Inflammatory macrophage treated with lipopolysaccharide for 4 hours (primary cell): ENCODE measurements at places on chromosomes 7 and 10.

GRCh38 chr10:69087590-69088470 is at the start of gene SRGN:
SRGN (plus strand) TSS chr10:69088103; CDS start chr10:69088158, 55 bp downstream.
- peak; percentile 99 for DNase-seq

GRCh38 chr10:31188792-31189406 is 130.1 kb upstream of the ZEB1 start:
- no peak for DNase-seq

DNA sequence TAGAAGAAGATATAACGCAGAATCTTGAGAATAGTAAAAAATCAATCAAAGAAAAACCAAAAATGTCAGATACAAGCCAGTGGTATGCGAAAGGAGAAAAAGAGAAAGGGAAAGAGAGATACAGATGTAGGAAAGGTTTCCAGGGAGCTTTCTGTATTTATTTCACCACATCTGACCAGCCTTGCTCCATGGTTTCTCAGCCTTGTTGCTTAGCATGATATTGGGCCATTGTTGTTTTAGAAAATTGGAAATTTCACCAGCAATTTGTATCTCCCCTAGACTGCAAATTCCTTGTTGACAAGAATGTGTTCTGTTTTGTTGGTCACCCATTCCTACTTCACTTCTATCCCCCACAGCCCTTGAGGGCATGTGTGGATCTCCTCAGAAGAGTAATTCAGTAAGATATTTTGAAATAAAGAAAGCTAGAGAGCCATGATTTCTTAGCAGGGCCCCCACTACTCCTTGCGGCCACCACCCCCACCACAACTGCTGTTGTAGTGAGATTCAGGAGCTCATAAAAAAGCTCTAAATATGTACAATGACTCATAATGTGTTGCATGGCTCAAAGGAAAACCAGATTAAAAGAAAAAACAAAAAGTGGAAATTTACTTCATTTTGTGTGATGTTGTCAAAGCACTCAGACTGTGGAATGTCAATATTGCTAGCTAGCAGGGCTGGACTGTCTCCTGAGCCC is 138.7 kb downstream of the CHRM2 start:
- DNase-seq: no peak

DNA sequence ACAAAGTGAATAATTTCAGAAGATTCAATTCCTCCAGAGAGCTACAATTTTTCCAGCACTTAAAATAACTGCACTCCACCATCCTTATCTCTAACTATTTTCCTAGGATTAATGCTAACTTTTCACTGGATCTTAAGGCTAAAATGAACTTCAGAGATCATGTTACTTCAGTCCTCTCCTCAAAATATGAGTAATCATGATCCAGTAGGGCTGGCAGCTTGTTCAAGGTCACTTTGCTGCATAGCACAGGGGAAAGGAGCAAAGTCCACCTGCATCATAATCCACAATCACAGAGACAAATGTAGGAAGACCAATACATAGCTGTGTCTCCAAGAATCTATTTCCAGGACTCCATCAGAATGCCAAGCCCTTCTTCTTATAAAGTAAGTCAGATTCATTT is 150.3 kb downstream of the LRRTM3 start:
- DNase-seq: no peak

DNA sequence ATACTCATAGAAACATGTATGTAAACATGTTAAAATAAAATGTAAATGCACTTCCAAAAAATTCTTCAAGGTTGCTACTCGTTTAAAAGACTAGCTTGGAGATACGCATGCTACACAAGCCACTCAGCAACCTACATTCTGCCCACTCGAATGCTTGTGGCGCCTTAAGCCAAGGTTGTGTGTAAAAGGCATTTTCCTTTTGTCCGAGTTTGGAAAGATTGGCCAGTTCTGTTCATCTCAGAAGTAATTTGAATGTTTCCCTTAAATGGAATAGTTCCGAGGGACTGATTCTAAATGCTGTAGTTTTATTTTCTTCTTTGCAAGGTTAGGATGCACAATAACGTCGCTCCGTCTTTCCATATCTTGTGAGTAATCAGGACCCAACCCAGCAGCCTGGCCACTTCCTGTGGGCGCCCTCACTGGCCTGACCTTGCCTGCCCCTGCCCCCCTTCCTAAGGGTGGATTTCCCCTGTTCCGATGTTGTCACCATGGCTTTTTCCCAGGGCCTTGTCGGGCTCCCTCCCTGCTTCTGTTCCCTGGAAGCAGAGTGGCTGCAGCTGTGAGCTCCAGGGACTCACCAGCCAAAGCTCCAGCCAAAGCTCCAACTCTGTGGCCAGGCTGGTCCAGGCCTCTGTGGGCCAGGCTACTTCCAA is 70.6 kb downstream of the PTPRE start:
- peak; percentile 92 for DNase-seq

DNA sequence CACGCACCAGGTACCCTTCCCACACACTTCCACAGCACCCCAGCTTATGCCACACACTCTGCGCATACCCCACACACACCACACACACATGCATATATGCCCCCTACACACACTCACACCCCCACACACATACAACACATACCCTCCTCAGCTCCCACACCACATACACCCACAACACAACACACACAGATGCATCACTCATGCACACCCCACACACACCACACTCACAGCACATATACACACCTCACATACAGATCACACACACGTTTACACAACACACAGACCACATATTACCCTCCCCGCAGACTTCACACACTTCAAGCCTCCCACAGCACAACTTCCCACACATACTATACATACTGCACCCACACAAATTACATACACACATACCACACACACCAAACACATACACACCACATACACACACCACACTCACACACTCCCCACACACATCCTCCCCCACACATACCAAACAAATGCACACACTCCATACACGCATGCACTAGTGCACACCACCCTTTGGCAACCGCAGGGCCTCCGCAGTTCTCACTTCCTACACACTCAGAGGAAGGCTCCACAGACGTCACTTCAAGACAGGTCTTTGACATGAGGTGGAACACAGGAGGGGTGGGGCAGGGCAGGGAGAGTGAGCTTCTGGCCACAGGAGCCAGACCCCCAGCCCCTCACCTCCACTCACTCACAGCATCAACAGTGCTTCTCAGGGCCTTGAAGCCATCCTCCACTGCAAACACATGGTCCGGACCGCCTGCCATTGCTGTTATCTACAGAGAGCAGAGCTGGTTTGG is 18.5 kb upstream of the ANTXRL start:
- DNase-seq: no peak

- DNase-seq: no peak
These were observed at the start of gene TMEM225B for GRCh38 chr7:99597762-99598501. TMEM225B (plus strand) TSS chr7:99598267; CDS start chr7:99604389, 6,122 bp downstream.

GRCh38 chr7:37234928-37235327 is 213.7 kb downstream of the ELMO1 start:
- peak; percentile 36 for DNase-seq

DNA sequence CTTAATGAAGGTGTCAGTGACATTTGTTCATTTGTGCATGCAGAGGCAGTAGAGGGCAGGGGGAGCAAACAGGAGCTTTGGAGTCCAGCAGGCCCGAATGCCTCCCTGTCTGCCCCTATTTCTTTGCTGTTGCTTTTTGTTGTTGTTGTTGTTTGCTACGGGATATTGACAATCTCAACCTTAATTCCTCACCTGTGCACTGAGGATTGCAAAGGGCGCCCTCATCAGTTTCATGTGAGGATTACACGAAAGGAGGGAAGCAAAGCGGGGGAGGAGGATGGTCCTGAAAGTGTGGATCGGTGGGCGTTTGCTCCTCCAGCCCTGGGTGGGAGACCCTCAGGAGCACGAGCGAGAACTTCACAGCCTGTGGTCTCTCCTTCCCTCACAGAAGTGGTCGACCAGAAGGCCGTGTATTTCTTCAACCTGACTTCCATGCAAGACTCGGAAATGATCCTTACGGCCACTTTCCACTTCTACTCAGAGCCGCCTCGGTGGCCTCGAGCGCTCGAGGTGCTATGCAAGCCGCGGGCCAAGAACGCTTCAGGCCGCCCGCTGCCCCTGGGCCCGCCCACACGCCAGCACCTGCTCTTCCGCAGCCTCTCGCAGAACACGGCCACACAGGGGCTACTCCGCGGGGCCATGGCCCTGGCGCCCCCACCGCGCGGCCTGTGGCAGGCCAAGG is 9.6 kb downstream of the GDF10 start:
- DNase-seq: peak; percentile 15

- DNase-seq: no peak
These were observed 135.4 kb downstream of the CXCL12 start for GRCh38 chr10:44249490-44249889.

GRCh38 chr7:22140578-22140977 is 194.9 kb upstream of the CDCA7L start:
- DNase-seq: no peak

DNA sequence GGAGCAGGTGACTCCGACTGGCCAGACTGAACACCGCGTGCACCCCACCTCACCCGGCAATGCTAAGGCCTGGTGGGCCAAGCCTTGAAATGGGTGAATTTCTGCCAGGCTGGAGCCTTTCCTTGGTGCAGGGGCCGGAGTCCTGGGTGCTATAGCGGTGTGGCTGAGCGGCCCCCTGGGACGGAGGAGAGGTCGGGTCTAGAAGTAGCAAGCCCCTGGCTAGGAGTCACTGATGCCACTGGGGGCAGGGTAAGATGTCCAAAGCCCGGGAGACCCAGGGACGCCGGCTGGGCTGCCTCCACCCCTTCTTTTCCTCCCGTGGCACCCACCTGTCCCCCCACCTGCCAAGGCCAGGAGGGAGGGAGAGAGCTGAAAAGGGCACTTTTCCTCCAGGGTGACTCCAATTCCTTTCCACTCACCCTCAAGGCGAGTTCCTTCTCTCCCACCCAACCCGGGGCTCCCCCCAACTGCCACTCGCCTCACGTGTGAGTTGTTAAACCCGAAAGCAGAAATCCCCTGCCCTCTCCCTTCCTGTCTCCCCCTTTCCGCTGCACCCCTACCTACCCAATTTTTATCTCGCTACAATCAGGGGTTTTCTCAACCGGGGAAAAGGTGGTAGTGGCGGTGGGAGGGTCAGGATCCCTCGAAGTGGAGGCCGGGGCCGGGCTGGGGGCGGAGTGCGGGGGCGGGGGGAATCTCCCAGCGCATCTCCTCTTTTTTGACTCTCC is 6.0 kb upstream of the GATA3 start:
- no peak for DNase-seq

- no peak for DNase-seq
These were observed 18.0 kb downstream of the CHST15 start for GRCh38 chr10:124075231-124075955.

- peak; percentile 39 for DNase-seq
These were observed 115.9 kb upstream of the ADAM12 start for GRCh38 chr10:126504063-126504760.

GRCh38 chr10:79203014-79203644 is 134.4 kb downstream of the ZMIZ1 start:
- no peak for DNase-seq

- DNase-seq: no peak
These were observed 20.8 kb downstream of the GRM3 start for GRCh38 chr7:86664486-86664885.

GRCh38 chr7:122556873-122557542 is 141.9 kb downstream of the RNF133 start:
- DNase-seq: no peak

DNA sequence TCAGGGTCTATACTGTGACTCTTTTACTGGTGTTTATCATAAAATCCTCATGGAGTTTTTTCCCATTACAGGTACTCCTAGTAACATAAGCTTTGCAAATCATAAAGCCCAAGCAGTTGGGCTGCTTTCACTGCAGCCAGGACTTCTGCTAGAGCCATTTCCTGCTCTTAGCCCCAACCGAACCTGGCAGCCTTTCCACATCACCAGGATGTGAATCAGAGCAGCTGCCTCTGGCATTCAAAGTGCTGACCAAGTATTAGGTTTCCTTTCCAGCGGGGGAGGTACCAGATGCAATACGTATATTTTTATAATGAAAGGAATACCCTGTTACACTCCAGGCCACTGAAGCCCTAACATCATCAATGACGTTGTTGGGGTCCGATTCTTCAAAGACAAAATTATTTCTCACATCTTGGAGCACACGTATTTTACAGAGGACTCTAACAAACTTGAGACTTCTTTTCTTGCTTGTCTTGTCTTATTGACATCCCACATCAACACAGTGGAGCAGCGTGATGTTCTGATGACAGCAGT is 3.6 kb upstream of the HTR5A start:
- DNase-seq: no peak

- peak; percentile 56 for DNase-seq
These were observed 605 bp downstream of the SUFU start for GRCh38 chr10:102504179-102504975.

GRCh38 chr10:77518241-77518909 is 119.2 kb downstream of the KCNMA1 start:
- no peak for DNase-seq

- no peak for DNase-seq
These were observed 247.4 kb downstream of the PTEN start for GRCh38 chr10:88110822-88111221.
